ENCODE measurements at places on chromosomes 6 and 20.

GRCh38 chr6:34155471-34156300, 9.8 kb upstream of the GRM4 start:
- DNase-seq = peak; percentile 13

- DNase-seq = no peak
Observed at GRCh38 chr6:76609160-76609559, 536.7 kb upstream of the IMPG1 start.

GRCh38 chr20:64048402-64049044, 916 bp downstream of the SOX18 start:
- DNase-seq = no peak

DNA sequence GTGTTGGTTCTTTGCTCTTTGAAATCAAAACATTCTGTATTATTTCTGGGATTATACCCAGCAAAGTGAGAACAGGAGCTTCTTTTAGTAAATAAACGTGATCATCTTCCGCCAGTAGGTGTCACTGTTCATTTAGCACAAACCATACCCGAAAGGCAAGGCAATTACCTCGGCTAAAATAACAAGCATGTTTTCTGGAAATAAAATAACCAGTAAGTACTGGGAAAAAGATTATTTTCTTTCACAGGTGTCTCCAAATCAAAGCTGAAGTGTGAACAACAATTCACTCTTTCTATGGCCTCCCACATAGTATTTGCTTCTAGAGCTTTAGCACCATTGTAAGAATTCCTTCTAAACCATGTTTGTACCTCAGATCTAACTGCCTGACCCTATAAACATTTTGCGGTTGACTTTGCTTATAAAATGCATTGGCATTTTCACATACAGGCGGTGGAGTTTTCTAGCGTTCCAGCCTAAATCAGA, 144.6 kb upstream of the AGPAT4 start:
- DNase-seq = peak; percentile 45

- no peak for DNase-seq
Observed at GRCh38 chr6:56525974-56526789, 116.5 kb downstream of the DST start.

GRCh38 chr6:90288404-90288803, 8.2 kb downstream of the BACH2 start:
- DNase-seq = no peak

DNA sequence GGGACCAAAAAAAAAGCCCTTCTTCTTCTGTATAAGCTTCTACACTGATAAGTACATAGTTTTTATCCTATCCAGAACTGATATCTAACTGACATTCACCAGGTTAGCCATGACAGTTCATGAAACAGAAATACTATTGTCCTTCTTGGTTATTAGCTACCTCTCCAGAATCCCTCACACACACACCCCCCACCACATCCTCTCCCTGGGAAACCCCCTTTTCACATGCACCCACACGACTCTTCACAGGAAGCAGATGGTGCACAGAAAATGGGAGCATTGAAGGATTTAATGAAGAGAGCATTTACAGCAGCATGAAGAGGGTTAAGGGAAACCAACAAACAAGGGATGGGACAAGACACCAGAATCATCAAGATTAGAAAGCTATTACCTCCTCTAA, 88.9 kb downstream of the FHL5 start:
- no peak for DNase-seq

GRCh38 chr6:50842861-50843384, 24.3 kb downstream of the TFAP2B start:
- no peak for DNase-seq

- DNase-seq = no peak
Observed at GRCh38 chr6:146620655-146621054, 21.9 kb downstream of the ADGB start.

DNA sequence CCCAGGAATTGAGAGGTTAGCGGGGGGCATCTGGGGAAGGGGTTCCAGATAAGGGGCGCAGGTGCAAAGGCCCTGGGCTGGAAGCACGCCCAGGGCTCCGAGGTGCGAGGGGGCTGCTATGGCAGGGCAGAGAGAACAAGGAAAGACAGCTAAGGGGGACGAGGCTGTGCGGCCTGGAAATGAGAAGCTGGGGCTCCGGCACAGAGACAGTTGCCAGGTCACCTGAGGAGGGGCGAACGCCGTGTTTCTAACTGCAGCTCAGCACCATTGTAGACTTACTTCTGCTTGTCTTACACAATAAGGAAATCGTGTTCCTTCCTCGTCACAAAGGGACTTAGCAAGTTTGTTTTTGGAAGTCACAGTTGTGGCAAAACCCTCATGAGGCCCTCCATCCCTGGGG, 68.9 kb upstream of the TBXT start:
- DNase-seq = no peak

DNA sequence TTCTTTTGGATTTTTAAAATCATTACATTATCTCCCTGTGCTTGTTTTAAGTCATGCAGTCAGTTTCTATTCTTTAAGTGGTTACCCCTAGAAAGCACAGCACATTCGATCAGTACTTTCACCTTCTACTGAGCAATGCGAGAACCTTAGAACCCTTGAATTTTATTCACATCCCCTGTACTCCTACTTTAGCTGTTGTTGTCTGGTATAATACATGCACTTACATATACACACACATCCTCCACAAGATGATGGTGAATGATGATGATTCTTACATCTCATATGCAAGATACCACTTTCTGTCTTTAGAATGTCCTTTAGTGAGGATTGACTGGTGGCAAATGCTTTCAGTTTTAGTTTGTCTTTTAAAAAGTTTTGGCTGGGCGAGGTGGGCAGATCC, 5.7 kb downstream of the CDC40 start:
- DNase-seq = no peak

GRCh38 chr6:7041511-7042026, 66.2 kb upstream of the RREB1 start:
- no peak for DNase-seq

DNA sequence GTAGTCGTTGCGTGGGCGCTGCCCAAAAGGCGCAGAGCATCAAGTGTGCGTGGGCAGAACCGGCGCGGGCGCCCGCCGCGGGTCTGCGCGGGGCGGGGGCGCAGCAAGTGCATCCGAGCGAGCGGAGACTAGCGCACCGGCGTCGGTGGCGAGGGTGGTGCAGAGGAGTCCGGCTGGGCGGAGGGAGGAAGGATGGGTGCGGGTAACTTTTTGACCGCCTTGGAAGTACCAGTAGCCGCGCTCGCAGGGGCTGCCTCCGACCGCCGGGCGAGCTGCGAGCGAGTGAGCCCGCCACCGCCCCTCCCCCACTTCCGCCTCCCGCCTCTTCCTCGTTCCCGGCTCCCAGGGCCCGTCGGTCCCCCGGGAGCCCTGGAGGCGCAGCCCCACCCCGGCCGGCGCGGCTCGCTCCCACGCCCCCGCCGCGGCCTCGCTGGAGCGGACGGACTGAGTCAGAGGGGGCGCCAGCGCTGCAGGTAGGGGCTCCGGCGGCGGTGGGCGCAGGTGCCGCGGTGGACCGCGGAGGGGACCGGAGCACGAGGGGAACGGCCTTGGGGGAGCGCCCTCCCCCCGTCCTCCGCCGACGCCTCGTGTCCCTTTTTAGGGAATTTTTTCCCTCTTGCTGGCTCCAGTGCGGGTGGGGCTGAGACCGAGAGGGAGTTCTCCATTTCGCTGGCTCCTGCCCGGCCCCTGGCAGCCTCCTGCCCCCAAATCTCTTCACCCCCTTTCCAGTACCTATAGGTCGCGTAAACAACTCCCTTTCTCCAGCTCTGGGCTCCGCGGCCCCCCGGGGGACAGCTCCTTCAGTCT, 1.6 kb upstream of the DBNDD2 start:
- DNase-seq = peak; percentile 37

GRCh38 chr6:128507337-128508310, 12.8 kb downstream of the PTPRK start:
- DNase-seq = no peak

GRCh38 chr6:107729098-107729497, 95.0 kb downstream of the SCML4 start:
- DNase-seq = no peak

DNA sequence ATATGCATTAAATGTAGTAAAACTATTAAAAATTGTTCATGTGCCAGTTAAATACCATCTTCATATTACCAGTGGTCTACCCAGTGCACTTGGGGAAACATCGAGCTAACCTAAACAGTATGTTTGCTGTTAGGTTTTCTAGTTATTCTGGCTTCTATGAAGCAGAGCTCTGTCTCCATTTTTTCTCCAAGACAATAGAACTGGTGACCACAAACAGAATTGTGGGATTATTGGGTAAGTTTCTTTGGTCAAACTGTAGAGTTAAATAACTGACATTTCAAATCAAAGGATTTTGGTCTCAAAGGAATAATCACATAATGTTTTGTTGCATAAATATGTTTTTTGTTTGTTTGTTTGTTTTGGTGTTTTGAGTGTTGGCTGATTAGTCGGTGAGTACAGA, 40.5 kb upstream of the EDN3 start:
- no peak for DNase-seq

GRCh38 chr20:49987868-49988690, 5.3 kb downstream of the SNAI1 start:
- no peak for DNase-seq

GRCh38 chr6:44002593-44003344, 124.5 kb downstream of the MRPL14 start:
- peak; percentile 73 for DNase-seq

- no peak for DNase-seq
Observed at GRCh38 chr20:33865761-33866370, 54.7 kb downstream of the CHMP4B start.

DNA sequence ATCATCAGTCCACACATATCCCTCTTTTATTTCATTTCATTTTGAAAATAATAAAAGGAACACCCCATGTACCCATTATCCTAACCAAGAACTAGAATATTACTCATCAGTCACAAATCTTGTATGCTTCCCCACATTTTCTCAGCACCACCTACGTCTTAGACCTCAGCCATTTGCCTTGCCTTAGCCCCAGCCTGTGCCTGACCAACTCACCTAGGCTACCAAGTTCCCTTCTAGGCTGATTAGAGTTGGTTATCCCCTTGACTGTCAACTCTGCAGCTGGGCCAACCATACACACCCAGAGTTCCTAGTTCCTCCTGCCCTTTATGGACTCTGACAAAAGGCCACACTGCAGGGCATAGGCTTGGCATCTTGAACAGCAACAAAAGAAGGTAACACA, 33.4 kb upstream of the IPCEF1 start:
- no peak for DNase-seq

- no peak for DNase-seq
Observed at GRCh38 chr6:72560721-72561593, 60.9 kb upstream of the KCNQ5 start.

GRCh38 chr6:97292671-97293070, 9.7 kb upstream of the MMS22L start:
- no peak for DNase-seq

GRCh38 chr20:22794200-22794599, 209.8 kb upstream of the FOXA2 start:
- no peak for DNase-seq

GRCh38 chr6:169981568-169981967, 230.1 kb downstream of the ERMARD start:
- DNase-seq = no peak

DNA sequence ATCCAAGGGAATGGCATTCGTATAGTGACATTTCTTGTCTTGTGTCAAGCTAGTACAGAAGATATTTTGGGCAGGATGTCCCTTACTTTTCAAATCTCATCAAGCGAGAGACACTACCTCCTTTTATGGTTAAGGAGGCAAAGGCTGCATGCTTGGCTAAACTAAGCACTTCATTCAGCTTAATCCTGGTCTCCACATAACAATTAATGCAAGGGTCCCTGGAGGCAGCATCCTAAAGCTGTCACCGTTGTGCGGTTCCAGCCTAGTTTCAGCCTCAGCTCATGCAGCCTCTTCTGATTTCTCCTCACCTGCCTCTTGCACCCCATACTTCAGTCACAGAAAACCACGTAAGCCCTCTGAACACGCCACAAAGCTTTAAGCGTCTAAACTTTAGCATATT, 67.1 kb upstream of the SLC22A23 start:
- no peak for DNase-seq

DNA sequence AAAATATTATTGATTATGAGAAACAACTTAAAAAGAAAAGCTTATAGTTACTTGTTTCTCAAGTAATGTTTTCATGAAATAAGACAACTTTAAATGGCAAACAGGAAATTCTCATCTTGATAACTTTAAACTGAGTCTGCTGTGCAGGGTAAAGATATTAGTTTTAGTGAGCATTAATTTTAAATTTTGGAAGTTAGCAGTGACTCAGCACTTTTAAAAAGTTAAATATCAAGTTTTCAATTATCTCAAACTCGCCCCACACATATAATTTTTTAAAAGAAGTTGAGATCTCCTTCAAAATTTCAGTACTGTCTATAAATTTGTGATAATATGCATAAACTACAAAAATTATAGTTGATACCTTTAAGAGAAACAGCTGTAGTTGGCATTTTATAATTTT, 337.3 kb upstream of the NT5E start:
- DNase-seq = no peak

DNA sequence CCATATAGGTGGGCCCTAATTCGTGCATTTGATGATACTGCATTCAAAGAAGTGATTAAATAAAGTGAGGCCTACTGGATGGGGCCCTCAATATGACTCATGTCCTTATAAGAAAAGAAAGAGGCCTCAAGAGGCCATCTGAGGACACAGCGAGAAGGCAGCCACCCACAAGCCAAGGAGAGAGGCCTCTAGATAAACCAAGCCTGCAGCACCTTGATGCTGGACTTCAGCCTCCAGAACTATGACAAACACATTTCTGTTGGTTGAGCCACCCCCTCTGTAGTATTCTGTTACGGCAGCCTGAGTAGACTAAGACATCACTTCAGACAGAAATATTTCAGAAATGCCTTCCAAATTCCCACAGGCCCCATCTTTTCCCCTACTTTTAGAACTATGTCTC, 82.5 kb upstream of the PLEKHG1 start:
- no peak for DNase-seq

GRCh38 chr6:32223258-32224235, at the start of gene NOTCH4:
NOTCH4 (minus strand) TSS chr6:32224067; CDS start chr6:32223928, 139 bp downstream.
- DNase-seq = no peak

DNA sequence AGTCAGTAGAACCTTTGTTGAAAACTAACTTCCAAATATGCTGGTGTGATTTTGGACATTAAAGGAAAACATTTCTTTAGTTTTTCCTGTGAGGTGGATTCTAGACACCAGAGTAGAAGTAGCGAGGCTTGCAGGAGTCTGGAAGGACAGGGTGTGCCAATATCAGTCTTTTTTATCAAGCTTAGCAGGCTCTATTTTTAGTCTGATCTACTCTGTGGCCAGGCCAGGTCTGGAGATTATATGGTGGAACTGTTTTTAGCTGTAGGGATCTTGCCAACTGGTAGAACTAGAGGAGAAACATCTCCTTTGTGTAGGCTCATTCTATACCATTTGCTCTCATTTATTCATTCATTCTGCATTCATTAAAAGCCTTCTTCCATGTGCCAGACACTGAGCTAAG, 42.7 kb downstream of the LRP11 start:
- no peak for DNase-seq

- DNase-seq = no peak
Observed at GRCh38 chr6:159435701-159436100, 257.3 kb downstream of the SOD2 start.

- DNase-seq = no peak
Observed at GRCh38 chr20:59985164-59985563, 26.9 kb downstream of the CDH26 start.

GRCh38 chr20:43721429-43722152, 5.2 kb downstream of the GTSF1L start:
- peak; percentile 76 for DNase-seq

- no peak for DNase-seq
Observed at GRCh38 chr6:18493382-18493891, 106.3 kb downstream of the RNF144B start.

Data from right hindlimb (tissue), 1 donor.